ENCODE measurements at places on chromosomes 1 and 21.
A peak's percentile ranks its signal among the peaks of the same experiment; 100 is the strongest.

GRCh38 chr21:45892156-45892915 lies 89.2 kb upstream of the COL6A1 start:
- DNase-seq, result no peak

GRCh38 chr1:156766298-156767100 lies 836 bp upstream of the PRCC start:
- no peak for DNase-seq

GRCh38 chr1:215393476-215393875 lies 173.6 kb upstream of the KCTD3 start:
- DNase-seq, result no peak

DNA sequence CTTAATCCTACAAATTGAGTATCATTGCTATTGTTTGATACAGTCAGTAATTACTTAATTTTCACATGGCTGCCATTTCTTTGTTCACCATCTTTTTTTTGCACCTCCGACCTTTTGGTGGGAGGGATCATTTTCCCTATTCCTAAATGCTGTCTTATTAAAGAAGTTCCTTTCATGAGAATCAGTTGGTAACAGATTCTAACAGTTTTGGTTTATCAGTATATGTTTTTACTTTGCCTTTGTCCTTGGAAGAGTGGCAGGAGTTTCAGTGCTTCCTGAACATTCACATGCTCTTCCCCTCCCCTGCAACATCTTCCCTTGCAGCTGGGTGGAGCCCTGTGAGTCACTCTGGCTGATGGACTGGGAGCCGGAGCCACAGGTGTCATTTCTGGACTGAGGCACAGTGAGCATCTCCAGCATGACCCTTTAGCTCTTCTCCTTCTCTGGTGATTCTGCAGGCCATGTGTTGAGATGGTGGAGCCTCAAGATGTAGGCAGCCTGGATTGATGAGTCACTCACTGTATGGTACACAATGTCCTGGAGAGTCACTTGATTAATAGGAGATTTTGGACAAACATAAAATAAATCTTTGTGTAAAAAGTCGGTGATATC lies 217.7 kb downstream of the URB2 start:
- no peak for DNase-seq

DNA sequence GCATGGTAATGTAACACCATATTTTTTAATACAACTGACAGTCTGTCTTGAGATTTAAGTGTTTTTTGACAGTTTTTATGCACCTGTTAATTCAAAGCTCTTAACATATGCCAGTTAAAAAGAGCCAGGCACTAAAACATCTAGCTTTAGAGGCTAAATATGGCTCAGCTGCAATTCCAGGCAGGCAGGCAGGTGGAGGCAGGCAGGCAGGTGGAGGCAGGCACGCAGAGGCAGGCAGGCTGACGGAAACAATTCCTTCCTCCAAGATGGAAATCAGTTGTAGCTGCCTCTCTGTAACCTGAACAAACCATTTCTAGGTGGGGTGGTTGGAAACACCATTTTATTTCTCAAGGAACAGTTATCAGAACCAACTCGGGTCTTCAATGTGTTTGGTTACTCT lies 51.2 kb downstream of the GORAB start:
- no peak for DNase-seq

DNA sequence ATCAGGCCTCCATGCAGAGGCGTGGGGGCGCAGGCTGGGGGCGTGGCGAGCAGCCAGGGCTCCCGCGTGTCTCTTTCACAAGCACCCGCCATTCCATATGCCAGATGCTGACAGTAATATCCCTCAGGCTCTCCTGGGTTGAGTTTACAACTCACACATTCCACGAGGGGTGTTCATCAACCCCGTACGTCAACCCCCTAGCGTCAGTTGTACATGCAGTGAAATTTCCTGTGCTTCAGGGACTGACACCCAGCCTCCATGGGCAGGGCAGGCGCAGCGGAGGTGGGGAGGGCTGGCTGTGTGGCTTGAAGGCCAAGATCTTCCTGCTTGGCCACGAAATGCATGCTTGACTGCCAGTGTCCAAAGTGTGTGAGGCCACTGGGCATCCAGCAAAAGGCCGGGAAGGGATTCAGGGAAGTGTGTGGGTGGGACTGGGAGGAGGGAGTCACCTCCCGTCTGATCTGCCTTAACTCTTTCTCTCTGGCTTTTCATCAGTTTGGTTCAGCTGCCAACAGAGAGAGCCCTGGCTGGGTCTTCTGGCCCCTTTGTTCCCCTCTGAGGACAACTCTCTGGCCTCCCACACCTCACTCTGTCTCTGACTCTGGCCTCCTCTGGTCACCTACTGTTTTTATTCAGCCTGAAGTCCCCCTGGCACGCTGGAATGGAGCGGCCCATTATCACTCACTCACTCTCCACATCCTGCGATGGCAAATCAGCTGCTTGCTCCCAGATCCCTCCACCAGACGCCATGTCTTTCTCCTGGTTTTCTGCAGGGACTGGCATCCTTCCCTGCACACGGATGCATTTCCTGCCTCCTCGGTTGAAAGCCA lies 33.8 kb downstream of the CLIC6 start:
- peak; percentile 26 for DNase-seq

GRCh38 chr1:168550971-168551370 lies 7.2 kb upstream of the XCL2 start:
- DNase-seq, result no peak

DNA sequence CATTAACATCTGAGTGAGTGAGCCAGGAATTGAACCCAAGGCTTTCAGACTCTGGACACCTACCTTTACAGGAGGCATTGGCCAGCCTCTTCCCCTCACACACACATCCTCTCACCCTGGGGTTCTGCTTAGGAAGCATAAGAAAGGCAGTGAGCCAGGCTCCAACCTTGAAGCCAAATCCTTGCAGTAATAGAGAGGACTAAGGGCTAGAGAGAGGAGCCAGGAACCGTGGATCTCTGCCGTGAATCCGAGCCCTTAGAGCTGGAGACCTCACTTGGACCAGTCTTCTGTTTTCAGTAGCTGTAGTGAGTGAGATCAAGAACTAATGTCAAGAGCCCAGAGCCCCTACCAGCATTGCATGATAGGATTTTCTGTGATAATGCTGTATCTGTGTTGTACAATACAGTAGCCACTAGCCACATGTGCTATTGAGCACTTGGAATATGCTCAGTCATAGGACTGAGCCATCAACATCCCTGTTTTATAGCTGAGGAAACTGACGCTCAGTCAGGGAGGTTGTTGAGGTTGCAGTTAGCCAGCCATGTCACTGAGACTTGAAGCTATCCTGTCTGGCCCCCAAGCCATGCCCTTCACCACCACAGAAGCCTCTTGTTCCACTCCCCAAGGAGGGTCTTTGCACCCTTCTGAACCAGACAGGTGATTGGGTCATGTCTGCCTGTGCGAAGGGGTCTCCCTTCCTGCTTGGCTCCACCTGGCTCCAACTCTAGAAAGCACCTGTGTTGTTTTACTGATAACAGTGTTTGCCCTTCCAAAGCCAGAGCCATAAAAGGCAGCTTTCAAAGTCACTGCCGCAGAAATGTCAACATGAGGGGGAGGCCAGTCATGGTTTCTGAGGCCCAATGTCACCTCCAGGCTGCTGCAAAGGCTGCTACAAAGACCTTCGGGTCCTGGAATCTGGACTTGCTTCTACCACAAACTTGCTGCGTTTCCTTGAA lies 101.1 kb upstream of the JUN start:
- no peak for DNase-seq

DNA sequence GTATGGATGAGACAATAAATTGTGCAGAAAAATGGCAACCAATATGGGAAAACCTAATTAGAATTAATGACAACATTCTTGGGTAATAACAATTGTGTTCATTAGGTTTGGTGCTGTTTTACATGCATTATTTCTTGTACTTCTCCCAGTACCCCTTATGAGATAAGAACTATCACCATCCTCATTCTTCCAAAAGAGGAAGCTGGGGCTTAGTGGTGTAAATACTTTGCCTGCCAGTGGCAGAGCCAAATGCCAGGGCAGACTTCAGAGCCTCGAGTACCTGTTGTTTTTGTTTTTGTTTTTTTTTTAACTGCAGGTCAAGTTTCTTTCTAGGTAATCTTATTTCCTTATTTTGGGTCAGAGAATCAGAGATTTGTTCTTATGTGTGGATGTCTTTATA lies 206.4 kb downstream of the RHOU start:
- DNase-seq, result no peak

DNA sequence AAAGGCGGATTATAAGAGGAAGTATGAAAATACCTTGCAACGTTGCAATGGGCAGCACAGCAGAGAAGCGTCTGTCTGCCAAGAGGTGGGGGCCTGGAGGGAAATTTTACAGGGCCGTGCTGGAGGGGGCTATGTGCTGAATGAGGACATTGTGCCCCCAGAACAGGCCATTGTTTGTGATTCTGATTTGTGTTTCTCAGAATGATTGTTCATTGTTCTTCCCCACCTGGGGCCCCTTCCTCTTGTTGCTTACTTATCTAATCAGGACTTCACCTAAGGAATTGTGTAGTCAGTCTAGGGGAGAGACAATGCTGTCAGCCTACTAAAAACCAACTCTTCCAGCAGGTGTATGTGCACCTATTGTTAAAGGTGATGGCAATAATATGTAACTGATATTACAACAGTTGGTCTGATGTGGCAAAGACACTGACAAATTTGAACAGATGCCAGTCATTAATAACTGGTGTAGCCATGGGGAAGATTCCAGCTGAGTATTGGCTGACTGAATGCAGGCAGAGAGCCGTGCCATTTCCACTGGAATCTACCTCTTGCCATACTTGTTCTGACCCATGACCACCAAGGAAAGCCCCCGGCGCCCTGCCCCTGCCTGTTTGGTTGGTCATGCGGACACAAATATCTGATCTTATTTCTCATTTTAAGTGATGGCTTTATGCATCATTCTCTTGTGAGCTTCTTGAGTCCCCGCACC lies 45.2 kb upstream of the PSEN2 start:
- DNase-seq, result no peak

DNA sequence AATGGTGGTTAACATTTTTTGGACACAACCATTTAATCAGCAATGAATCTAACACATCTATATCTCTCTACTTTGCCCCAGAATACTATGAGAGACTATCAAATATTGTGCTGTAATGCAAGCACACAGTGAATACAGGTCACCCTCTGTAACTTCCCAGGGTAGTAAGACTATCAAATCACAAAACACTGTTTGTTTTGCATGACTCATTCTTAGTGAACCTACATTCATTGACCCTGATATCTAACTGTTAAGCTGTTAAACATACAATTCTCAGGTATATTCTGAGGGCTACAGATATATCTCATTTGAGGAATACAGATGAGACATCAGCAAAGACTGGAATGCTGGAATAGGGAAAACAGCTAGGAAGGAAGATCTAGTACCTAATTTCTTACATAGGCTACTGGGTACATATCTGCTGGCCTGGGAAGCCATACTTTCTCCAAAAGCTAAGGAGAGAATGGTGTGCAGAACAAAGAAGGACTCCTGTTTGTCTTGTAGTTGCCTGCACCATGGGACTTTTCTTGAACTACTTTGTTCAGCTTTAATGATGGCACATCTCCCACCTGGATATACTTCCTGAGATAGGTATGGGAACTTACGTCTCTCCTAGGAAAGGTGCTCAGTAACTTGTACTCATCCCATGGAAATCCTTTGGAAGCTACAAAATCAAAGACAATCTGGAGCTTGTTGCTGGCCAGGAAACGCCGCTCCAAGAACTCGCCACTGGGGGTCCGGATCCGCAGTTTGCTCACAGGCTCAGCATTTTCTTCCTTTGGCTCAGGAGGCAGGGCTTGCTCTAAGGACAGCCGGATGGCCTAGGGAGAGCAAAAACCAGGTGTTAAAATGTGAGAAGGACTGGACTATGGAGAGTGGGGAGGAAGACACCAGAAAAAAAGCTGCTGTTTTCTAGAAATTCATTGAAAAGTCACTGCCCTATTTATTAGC lies 51.9 kb upstream of the DMRTA2 start:
- no peak for DNase-seq

- DNase-seq, result no peak
Observed at GRCh38 chr1:203150511-203151297, 23.2 kb downstream of the ADORA1 start.

DNA sequence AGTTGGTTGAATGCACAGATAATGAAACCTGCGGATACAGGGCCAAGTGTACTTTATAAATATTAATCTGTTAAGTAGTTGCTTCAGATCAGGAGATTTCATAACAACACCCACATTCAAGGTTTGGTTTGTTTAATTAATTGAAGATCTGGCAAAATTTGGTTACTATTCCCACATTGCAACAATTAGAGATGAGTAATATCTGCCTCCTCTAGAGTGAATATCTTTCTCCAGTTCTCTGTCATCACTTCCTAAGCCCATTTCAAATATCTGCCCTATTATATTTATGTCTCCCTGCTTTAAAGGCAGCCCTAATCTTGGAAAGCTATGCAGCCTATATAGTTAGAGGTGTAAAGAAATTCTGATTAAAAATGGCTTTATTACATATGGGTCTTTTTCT lies 61.4 kb downstream of the PPP2R5A start:
- DNase-seq, result no peak

DNA sequence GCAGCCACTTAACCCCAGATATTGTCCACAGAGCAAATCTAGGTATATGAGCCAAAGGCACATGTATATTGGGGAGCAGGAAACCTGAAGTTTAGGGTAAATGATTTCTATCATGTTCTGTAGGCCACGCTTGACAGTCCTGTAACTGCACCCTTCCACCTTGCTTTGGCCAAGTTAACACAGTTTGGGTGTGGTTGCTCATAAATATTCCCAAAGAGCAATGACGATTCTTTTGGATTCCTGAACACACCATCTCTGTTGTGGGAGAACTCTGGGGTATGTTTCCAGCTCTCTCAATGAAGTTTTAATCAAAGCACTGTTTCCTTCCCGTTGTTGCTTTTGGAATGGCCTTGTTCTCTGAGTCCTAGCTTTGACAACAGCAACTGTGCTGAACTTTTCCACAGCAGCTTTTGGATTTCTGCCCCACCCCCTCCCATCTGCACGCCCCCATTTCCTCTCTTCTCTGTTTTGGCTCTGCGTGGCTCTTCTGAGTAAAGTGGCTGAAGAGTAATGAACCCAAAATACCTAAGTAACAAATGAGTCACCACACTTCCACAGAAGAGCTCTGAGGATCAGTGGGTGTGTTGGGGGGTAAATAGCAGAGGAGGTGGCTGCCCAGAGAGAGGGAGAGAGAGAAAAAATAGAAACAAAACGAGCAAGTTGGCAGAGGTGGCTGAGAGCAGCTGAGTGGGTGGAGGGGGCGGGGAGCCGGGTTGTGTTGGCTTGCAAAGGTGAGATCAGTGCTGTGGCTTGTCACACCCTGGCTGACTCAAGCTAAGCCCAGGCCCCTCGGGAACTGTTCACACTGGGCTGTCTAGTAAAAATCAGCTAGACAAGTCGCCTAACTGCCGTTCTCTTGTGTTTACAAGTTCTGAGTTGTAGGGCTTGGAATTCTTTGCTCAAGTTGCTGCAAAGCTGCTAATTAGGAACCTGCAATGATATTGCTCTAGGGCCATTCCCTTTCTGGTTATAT lies 26.9 kb upstream of the RAP1A start:
- peak; percentile 50 for DNase-seq

DNA sequence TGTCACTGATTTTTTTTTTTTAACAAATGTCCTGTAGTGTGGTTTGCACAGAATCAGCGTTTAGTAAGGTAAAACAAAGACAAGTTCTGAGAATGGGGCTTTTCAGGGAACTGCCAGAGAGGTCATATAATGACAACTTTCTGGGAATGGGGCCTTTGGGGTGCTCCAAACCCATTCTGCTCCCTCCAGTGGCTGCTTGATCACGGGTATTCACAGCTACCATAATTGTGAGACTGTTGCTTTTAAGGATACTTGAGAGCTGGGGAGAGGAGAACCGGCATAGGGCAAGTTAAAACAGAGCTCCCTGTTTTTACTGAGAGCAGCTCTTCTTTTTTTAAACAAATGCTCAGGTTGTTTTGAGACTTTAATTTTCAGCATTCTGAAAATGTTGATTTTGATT lies 48.2 kb downstream of the CYP2J2 start:
- no peak for DNase-seq
